GM04503 (cell line): ENCODE measurements at places on chromosomes 16 and 17.

GRCh38 chr17:32664936-32665583, 178.3 kb downstream of the CDK5R1 start:
- no peak for DNase-seq

- no peak for DNase-seq
Measured at GRCh38 chr17:78921437-78921971, 3.7 kb downstream of the TIMP2 start.

DNA sequence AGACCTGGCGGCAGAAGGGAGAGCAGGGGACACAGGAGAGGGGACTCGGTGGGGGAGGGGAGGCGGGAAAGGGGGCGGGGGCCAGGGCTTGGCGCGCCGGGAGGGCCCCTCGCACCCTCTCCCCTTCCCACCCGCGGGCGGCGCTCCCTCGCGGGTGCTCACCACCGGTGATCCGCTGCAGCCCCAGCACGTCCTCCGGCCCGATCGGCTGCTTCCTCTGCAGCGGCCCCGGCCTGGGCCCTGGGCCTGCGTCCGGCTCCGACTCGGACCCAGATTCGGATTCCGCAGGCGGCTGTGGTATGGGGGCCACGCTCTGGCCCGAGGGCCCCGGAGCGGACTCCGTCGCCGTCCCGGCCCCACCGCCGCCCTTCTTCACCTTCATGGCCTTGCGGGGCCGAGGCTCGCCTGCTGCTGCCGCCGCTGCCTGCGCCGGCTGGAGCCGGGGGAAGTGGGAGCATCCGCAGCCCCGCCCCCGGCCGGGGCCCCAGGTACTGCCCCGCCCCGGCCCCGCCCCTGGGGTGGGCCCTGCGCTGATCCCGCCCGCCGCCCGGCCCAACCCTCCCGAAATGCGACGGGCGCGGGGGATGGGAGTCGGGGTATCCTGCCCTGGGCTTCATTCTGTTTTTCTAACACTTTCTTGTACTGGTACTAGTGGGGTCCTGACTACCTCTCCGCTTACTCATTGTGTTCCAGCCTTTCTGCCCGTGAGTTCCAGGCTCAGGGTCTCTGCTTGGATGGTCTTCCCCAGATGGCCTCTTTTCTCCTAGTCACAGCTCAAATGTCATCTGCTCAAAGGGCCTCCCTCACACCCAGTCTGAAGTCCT, at the start of gene UNC119:
UNC119 (minus strand) TSS at position 449 of the 824 bp plus-strand sequence; CDS start at position 382, 67 bp downstream.
- no peak for DNase-seq

- no peak for DNase-seq
Measured at GRCh38 chr16:22356930-22357634, 17.3 kb downstream of the CDR2 start.
